ENCODE measurements at places on chromosomes 2 and 18. TPM values are rescaled to one million over a fixed set of nuclear protein-coding genes. Genes with fewer than 3 reads are reported as not detected.

DNA sequence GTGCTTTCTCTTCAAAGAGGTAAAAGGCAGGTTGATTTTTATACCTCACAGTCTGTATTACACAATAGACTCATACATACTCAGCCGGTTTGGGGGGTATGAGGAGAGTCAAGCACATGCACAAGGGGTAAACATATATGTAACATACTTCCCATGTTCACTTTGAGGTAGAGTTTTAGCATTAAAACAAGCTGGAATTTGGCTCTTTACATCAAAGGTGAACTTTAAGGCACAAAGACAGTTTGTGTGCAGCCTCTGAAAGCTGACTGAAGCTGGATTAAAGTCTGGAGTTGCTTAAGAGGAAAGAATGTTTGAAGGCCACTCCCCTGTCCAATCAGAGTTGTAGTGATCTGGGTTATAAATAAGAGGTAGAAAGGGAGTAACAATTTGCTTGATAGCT lies 282.0 kb downstream of the DPP10 start:
- DNase-seq, result no peak
- H3K4me3 ChIP-seq, result no peak overlapping the region
- no peaks in the 10 kb centered on the region for H3K36me3 ChIP-seq
- H3K27me3 ChIP-seq, result no peaks in the 10 kb centered on the region
- H3K27ac ChIP-seq, result no peak overlapping the region
- H3K4me1 ChIP-seq, result no peaks in the 10 kb centered on the region

TYMS gene
- total RNA-seq, result 26.7 TPM

DNA sequence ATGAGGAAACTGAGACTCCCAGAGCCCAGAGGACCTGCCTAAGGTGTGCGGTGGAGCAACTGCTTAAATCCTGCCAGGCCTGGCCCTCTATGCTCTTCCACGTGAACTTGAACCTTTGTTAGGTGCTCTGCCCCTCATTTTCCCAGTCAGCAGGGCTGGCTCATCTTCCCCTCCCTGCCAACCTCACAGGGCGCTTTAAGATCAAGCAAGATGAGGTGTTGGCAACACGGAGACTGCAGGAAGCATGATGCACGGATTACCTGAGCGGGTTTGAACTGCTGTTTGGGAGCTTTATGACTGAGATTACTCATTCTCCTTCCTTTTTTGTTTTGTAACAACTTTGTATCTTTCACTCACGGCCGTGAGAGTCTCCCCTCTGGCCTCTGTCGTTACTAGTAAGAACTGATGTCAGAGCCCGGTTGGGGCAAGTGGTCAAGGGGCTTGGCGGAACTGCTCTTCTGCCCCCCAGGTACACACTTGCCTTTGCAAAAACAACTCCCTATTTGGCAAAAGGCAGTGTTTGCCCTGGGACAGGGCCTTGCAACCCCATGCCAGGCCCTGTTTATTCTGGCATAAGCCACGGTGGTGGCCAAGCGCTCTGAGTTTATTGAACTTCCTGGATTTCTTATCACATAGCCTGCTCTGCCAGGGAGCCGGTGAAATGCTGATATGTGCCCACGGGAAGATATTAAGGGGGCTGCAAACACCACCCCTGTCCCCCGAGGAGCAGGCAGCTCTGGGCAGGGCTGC lies 127.8 kb downstream of the INHBB start:
- H3K4me3 ChIP-seq, result no peak overlapping the region
- H3K4me1 ChIP-seq, result peaks cover 13% of the 10 kb centered on the region
- no peak overlapping the region for H3K27ac ChIP-seq
- peaks cover 6% of the 10 kb centered on the region for H3K27me3 ChIP-seq
- no peaks in the 10 kb centered on the region for H3K36me3 ChIP-seq

LCT gene
- total RNA-seq, result under 0.01 TPM

GPR35 gene
- 0.28 TPM for total RNA-seq
